Stromal cell of bone marrow (primary cell): ENCODE measurements at places on chromosomes 13 and 19.
A peak's percentile ranks its signal among the peaks of the same experiment; 100 is the strongest.

DNA sequence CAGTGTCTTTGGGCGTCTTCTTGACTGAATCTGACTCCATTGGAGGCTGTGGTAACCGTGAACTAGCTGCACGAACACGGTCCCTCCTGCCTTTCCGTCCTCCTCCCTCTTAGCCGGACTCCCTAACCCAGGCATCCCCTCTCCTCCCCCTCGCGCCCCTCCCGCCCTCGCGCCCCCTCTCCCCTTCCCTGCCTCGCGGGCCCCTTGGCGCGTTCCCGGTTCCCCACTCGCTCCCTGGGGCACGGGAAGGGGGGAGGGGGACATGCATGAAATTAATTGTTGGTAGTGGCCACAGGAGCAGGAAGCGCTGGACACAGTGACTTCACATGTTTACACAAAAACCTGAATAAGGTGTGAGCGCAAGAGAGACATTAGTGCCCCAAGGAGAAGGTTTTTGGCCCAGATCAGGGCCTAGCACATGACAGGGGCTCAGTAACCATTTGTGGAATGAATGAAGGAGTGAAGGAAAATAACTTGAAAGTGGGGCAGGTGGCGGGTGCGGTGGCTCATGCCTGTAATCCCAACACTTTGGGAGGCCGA lies 279 bp downstream of the DMRTC2 start:
- DNase-seq, result no peak

GRCh38 chr19:3006075-3006767 lies 22.9 kb downstream of the TLE2 start:
- no peak for DNase-seq

GRCh38 chr13:53398051-53398450 lies 369.4 kb downstream of the OLFM4 start:
- DNase-seq, result no peak

GRCh38 chr13:75585153-75585552 lies 35.6 kb downstream of the UCHL3 start:
- DNase-seq, result no peak

DNA sequence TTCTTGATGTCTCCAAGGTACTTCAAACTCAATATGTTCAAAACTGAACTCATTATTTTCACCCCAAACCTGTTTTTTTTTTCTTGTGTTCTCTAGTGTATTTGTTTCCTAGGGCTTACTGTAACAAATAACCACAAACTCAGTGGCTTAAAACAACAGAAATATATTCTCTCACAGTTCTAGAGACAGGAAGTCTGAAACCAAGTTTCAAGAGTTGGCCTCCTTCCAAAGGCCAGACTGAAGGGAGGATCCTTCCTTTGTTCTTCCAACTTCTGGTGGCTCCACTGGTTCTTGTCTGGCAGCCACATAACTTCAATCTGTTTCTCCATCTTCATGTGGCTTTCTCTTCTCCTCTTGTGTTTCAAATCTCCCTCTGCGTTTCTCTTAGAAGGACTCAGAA lies 62.0 kb upstream of the PDCD5 start:
- DNase-seq, result no peak

GRCh38 chr13:66765559-66765958 lies 464.6 kb downstream of the PCDH9 start:
- no peak for DNase-seq

DNA sequence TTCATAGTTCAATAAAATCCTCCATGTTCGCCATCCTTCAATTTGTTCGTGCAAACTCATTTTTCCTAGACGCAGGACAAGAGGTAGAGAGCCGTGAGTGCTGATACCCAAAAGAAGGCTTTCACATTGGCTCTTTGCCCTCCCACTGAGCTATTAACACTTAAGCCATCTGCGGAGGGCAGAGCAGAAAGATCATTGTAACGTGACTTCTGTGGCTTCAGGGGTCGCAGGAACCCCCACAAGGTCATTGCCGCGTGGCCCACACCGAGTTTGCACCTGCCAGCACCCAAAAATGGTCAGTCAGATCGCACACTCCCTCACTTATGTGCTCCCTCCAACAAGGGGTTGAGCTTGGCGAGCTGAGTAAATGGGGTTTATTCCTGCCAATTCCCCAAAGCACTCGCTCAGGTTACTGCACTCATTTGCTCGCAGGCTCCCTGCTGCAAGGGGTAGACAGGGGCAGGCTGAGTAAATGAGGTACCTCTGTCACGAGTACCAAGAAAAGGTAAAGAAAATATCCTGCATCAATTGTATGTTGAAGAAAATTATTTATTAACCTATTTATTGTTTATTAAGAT lies 144.1 kb downstream of the PRR20E start:
- no peak for DNase-seq

GRCh38 chr19:3979289-3979673 lies 6.0 kb downstream of the EEF2 start:
- DNase-seq, result no peak

DNA sequence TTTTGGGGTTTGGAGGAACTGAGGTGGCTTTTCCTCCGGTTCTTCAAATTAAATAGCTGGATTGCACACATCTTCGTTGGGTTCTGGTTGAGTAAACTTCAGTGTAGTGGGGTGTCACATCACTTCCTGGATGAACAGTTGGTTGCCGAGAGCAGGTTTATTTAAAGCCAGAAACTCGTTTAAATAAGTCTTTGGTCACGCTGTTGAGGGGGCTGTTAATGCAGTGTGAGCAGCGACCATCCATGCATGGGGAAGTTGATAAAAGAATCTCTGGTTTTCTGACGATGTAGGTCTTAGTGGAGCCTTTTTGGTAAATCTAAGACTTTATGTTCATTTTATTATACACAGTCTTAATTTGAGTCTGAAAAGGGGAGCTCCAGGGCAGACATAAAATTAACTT lies 351.2 kb upstream of the ARGLU1 start:
- DNase-seq, result no peak

DNA sequence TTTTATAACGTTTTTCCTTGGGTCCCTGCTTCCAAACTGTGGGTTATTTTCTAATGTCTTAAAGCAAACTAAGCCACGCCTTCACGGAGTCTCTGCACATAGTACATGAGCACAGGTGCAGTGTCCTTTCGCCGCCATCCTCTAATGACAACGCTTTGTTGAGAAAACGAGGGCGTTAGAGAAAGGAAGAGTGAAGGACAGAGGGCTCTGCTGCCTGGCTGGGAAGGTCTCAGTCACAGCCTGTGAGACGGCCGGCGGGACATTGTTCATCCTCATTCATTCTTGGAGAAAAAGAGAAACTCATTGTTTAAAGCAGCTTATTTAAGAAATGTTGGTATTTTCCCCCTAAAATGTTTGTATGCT lies 9.5 kb downstream of the IL17D start:
- no peak for DNase-seq

GRCh38 chr13:39967199-39967959 lies 311.9 kb downstream of the COG6 start:
- DNase-seq, result no peak

DNA sequence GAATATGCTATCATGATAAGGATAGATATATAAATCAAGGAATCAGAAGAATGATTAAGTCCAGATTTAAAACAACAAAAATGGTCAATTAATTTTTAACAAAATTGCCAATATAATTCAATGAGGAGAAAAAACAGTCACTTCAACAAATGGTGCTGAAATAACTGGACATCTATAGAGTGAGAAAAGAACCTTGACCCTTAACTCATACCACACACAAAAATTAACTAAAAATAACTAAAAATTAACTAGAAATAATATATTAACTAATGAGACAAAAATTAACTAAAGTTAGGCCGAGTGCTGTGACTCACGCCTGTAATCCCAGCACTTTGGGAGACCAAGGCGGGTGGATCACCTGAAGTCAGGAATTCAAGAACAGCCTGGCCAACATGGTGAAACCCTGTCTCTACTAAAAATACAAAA lies 9.5 kb downstream of the LGALS7 start:
- DNase-seq, result no peak

- DNase-seq, result no peak
These were observed 2048.3 kb upstream of the PCDH20 start for GRCh38 chr13:63463782-63464610.

DNA sequence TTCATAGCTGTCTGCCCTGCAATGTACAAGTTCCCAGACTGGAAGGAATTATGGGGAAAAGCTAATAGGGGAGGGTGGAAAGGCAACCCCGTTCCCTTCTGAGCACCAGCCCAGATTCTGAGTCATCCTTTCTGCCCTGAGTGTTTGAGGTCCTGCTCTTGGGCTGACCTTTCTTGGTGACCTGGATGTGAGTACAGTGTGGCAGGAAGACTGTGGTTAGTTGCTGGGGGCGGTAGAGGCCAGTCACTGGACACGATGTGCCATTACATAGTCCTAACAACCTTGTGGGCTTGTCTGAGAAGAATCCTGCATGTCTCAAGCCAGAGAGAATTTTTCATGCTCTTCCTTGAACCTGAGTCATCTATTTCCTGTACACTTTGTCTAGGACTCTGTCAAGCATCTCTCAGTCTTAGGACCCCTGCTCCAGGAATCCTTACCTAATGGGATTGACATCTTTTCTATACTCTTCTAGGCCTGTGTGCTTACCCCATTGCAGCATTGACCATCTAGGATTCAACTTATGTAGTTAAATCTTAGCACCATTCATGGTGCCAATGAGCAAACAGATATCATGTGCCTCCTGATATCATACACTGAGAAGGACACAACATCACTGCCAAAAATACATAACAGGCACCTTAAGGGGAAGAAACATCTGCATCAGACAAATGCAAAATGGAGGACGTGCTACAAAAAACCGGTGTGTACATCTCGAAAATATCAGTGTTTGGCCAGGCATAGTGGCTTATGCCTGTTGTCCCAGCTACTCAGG lies 8.1 kb upstream of the ANGPTL4 start:
- peak; percentile 99 for DNase-seq

DNA sequence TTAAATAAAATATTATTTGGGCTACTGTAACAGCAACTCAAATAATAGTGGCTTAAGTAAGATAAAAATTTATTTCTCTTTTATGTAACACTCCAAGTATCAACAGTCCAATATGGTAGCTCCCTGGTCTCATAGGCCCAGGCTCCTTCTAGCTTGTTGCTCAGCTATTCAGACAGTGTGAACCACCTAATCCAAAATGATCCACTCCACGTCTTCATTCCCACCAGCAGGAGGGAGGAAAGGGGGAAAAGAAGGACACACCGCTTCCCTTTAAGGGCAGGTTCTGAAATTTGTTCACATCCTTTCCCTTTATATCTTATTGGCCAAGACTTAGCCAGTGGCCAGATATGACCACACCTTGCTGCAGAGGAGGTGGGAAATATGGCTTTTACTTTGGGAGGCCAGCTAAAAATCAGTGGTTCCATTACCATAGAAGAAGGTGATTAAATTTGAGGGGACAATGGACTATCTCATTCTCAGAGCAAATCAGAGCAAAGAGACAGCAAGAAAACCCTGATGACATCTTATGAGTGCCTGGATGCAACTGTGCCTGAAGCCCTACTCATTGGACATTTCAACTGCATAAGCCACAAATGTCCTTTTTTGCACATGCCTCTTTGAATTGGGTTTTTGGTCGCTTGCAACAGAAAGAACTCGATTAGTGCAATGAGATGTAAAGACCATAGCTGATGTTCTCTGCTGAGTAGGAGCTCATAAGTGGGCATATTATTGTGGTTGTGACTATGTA lies 7.0 kb upstream of the EPOR start:
- DNase-seq, result no peak

DNA sequence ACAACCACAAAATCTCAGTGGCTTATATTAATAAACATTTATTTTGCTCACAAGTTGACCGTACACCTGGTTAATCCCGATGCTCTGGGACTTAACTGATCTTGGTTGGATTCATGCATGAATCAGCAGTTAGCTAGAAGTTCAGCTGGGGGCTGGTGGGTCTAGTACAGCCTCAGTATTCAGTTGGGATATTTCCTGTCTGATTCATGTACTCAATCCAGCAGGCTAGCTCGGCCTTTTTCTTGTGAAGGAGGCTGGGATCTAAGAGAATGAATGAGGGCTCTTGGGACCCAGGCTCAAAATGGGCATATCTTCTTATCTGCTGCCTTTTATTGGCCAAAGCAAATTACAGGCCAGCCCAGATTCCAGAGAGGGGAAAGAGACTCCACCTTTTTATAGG lies 178.8 kb downstream of the KCTD12 start:
- DNase-seq, result peak; percentile 36

DNA sequence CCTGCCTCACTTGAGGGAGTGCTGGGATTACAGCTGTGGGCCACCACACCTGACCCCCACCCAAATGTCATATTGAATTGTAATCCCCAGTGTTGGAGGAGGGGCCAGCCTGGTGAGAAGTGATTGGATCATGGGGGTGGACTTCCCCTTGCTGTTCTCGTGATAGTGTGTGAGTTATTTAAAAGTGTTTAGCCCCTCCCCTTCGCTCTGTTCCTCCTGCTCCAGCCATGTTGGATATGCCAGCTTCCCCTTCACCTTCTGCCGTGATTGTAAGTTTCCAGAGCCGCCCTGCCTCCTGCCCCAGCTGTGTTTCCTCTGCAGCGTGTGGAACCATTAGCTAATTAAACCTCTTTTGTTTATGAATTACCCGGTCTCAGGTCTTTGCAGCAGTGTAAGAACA lies 13.7 kb downstream of the CHAMP1 start:
- no peak for DNase-seq

DNA sequence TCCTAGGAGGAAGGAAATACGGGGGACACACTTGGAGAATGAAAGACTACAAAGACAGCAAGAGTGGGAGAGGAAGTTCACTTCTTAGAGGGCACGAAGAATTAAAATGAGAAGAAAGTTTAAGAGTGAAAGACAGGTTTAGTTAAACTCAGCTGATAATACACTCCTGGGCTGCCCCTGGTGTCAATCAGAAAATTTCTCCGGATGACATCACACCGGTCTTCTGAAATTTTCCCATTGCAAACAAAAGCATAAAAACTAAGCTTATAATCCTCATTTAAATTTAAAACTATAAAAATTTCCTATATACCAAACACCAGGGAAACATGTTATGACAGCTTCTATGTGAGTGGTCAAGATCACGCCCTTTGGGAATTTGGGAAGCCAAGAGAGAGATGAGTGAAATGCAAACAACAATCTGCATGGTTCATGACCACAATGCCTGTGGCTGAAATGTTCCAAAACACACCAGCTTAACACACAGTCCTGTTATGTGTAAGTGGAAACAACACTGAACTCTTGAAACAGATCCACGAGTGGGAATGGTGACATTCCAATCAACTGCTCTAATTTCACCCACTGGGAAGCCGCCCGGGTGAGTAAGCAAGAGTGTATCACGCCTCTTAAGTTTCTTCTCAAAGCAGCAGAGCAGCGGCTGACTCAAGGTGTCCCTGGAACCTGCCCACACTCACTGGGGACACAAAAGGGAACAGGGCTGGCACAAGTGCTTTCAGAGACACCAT lies 49.0 kb downstream of the BRD4 start:
- peak; percentile 88 for DNase-seq

- DNase-seq, result peak; percentile 32
These were observed 22.5 kb downstream of the IQCN start for GRCh38 chr19:18251587-18252369.
